ENCODE measurements at places on chromosomes 1 and 21.

DNA sequence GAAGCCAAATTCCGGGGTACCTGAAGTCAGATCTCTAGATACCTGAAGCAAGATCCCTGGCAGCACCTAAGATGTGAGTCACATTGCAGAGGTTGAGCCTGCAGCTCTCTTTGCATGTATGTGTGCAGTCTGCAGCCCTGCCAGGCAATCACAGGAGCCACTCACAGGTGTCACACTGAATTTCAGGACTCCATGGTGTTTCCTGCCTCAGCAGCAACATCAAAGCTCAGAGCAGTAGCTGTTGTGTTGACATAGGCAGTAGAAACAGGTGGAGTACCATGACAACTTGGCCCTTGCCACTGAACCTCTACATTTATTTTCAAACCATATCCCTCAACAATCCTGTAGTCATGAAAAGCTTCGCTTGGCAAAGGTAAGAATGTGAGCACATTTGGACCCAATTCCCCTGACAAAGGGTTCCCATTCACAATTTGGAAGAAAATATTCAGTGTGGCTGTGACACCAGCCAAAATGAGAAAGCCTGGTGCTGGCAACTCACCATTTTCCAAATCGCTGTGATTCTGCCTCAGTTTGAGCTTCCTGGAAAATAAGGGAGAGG, 419.8 kb upstream of the NFIA start:
- no peak for DNase-seq

- DNase-seq, result no peak
These were observed 329.1 kb upstream of the VAMP3 start for GRCh38 chr1:7442036-7442435.

DNA sequence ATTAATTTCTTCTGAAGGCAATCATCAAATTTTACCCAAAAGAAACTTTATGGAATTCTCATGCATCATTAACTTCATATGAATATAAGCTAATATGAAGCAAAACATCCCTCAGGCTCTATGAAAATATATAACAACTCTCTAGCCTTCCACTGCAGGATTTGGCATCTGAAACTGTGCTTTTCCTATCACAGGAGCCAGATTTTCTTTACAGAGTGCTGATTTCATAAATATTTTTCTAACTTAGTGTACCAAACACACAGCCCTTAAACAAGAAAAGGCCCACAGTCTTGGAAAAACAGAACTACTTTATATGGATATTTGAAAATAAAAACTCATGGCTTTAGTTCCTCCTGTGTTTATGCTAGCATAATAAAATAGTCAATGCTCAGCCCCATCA, 559.5 kb upstream of the CHRM3 start:
- DNase-seq, result no peak

DNA sequence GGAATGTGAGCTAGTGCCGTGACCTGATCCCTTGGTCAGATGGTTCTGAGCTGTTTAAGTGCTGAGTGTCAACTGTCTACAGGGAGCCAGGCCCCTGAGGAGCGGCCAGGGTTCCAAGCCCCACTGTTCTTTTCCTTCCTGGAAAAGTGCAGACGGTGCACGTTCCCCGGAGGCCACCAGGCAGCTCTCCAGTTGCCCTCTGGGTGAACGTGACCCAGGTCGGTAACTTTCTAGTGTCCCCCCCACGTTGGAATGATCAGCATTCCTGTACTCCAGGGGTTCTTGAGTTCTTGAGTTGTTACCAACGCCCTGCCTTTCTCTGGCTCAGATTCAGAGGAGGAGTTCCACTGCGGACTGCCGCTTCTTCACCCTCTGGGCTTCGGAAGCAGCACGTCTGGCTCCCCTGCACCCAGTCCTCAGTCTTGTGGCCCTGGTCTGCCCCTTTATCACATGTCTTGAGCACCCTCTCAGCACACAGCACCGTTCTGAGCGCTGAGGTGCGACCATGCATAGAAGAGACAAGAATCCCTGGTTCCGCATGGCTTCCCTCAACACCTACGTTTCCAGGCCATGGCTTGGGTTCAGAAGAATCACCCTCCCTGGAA, 131.5 kb downstream of the DHRS3 start:
- no peak for DNase-seq

- no peak for DNase-seq
These were observed 45.3 kb downstream of the PKP1 start for GRCh38 chr1:201328576-201328975.

DNA sequence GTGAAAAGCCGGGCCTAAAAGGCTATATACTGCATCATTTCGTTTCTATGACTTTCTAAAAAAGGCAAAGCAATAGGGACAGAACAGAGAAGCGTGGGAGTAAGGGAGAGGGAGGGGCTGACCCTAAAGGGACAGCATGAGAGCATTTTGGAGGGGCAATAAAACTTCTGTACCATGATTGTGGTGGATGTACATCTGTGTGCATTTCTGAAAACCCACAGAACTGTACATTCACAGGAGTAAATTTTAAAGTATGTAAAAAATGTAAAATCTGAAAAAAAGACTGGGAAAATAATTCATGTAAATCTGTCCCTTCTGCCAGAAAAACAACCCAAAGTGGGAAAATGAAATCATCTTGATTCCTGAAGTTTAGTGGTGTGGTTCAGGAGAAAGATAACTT, 235.4 kb downstream of the CENPF start:
- DNase-seq, result no peak

DNA sequence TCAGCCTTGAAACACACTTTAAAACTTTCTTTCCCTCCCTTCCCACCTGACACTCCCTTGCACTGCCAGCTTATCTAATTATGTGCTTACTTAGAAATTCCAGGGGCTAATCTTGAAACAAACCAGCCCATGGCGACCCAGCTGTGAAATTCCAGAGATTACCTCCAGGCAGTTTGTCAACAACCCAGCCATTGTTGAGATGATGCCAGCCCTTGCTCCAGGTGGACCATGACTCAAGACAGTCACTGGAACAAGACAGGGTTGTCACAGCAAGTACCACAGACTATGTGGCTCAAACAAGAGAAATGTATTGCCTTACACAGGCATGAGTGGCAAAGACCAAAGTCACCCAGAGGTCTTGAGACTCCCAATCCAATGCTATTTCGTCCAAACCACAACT, 7.9 kb downstream of the FYB2 start:
- DNase-seq, result no peak

DNA sequence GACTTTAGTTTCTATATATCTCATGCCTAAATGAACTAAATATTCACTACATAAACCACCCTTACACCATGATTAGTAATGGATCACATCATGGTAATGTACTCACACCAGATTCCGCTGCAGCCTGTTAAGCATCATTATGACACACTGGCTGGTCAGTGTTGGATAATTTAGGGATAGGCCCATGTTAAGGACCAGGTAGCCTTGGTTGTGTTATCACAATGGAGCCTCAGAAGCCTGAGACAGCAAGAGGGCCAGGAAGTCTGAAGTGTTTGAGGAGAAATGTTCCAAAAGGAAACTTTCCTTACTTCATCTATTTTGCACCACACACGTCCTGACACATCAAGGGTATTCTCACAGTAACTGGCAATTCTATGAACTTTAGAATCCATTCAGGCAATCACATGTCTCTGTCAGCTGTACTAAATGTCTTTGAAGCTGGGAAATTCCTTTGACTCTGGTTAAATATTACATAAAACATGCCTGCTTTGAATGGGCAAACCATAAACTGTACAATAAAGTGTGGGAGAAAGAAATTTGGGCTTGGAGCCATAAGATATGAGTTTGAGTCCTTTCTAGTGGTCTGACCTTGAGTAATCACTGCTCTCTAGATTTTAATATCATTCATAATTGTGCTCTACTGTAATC, 105.3 kb upstream of the DPT start:
- no peak for DNase-seq

DNA sequence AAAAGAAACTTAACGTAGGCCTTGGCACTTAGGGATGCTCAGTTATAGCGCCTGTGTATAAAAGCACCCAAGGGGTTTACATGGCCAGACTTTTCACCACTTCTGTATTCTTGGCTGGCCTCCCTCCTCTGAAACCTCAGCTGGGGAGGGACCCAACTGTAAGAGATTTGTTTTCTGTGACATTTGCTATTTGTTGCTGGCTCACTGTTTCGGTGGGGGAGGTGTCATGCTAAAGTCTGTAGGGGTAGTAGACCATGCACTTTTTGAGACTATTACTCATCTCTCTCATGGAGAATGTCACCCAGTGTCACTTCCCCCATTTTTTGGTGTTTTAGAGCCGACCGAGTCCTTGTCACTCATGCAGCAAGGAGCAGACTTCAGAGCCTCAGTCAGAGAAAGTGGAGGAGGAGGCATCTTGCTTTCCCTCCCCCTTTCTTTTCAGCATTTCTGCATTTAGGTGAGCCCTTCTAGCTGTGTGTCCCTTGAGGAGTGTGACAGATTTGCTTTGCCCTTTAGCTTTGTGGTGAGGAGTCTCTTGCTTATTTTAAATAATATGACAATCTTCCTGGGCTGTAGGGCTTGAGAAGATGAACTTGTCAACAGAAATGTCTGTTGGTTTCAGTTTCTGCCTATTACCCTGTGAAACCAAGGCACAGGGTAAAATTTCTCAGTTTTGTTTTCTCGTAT, 160.1 kb downstream of the FASLG start:
- no peak for DNase-seq

GRCh38 chr21:40671716-40672115, 175.2 kb downstream of the DSCAM start:
- no peak for DNase-seq

GRCh38 chr1:233114860-233115259, 164.4 kb downstream of the NTPCR start:
- DNase-seq, result no peak

All from activated T-helper 1 cell treated with Interleukin-2 at 50 U/mL for 16 hours (primary cell).